ENCODE measurements at places on chromosomes 12 and 14.

- peak; percentile 77 for DNase-seq
These were observed 273.9 kb upstream of the RTL1 start for GRCh38 chr14:101177301-101177971.

- DNase-seq = peak; percentile 95
These were observed 203.8 kb downstream of the RBM19 start for GRCh38 chr12:113762155-113762881.

DNA sequence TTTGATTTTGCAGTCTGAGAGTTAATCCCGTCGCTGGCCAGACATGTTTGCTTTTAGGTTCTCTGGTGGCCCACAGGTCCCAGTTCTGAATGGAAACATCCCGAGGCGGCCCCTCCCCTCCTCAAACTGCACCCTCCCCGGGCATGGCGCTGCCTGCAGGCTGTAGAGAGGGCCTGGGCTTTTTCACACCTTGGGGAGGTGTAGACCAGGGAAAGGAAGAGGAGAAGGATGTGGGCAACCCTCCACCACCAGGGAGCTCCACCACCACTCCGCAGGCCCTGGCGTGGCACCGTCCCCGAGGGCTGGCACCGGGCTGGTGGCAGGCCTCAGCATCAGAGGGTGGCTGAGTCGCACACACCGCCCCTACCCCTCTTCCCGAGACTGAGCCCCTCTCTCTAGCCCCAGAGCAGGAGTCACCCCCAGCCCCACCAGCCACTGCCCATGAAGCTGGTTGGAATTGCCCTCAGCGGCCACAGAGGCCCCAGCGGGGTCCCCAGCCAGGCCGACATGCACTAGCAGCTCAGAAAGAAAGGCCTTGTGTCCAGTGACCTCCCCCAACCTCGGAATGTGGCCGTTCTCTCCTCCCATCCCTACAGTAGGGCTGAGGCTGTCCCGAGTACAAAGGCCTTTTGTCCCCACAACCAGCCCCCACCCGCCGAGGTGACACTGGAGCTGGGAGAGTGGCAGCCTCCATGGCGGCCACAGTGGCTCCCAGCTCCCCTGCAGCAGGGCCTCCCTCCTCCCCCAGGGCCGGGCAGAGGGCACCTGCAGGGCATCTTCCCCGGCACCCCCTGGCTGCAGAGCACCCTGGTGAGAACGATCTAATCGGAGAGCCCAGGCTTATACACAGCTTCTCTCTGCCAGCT lies 23.5 kb upstream of the INF2 start:
- peak; percentile 92 for DNase-seq

GRCh38 chr12:116916714-116917114 lies 6.0 kb downstream of the FBXW8 start:
- no peak for DNase-seq

GRCh38 chr14:70448633-70449340 lies 3.2 kb upstream of the ADAM21 start:
- no peak for DNase-seq

DNA sequence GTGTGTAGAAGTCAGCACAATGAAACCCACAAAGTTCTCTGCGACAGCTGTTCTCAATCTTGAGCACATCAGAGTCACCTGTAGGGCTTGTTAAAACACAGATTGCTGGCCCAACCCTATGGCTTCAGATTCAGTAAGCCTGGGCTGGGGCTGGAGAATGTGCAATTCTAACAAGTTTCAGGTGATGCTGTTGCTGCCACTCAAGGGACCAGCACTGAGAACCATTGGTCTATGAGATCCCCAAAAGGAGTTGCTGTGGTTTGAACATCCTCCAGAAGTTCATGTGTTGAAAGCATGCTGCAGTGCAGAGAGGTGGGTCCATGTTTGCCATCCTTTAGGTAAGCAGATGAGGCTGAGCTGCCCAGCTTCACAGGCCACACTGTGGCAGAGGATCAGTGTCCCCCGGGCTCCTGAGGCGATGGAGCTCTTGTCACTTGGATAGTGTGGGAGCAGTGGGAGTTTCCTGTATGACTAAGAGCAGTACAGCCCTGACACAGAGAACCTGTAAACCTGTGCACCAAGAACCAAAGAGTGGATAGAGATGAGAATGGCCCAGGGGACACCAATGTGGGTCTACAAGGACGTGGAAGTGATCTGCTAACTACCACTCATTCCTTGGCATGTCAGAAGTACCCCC lies 8.0 kb upstream of the RTRAF start:
- no peak for DNase-seq

DNA sequence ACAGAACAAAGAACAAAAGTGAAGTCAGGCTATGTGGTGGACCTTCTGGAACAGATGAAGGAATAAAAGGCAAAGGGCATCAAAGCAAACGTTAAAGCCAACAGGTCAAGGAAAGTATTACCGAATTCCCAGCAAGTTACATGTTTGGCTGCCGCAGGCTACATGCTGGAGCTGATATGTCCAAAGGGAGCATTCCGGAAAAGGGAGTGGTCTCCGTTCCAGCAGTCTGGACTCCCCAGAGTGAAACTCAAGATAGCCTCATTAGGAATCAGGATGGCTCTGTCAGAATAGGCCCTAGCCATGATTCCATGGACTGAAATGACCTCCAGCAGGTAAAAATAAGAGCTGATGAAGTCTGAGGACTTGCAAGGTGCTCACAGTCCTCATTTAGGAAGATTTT lies 379.8 kb upstream of the PRICKLE1 start:
- DNase-seq = no peak

DNA sequence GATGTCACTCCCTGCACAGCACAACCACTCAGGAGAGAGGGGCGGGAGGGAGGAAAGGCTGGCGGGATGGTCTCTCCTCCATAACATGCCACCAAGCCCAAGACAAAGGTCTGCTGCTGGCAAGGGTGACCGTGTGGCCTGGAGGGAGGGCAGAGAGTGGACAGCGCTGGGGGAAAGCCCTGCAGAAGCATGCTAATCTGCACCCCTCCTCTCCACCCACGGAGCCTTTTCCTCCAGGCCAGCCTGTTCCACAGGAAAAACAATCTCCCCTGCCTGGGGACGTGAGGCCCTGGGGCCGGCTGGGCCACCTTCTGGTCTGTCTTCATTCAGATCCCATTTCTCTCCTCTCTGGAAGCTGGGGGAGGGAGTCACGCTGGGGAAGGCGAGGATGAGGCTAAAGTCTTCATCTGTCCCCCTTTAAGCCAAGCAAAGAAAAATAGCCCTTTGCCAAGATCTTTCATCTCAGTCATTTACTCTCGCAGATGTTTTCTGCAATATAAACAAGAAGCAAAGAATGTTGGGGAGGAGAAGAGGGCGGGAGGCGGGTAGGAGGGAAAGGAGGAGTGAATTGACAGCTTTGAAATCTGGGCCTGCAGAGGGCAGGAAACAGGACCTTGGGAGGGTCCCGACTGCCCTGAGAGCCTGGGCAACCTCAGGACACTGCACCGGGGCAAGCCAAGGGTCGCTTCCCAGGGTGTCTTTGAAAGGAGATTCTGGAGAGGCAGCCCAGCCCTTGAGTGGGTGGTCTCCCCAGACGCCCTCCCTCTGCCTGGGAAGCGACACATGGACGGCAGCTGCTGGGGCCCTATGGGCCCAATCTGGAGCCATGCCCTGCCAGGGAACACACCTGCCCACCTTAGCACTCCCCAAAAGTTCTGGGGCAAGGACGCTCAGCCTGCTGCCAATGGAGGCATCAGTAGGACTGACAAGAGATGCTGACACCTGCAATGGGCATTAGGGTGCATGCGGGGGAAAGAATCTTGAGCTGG lies 133.6 kb downstream of the ZFP36L1 start:
- DNase-seq = peak; percentile 69

GRCh38 chr12:127911291-127911690 lies 355.7 kb upstream of the TMEM132C start:
- no peak for DNase-seq

- DNase-seq = no peak
These were observed 6.2 kb downstream of the CHST11 start for GRCh38 chr12:104462931-104463339.

- DNase-seq = no peak
These were observed 665.2 kb upstream of the FLRT2 start for GRCh38 chr14:84864548-84865271.

DNA sequence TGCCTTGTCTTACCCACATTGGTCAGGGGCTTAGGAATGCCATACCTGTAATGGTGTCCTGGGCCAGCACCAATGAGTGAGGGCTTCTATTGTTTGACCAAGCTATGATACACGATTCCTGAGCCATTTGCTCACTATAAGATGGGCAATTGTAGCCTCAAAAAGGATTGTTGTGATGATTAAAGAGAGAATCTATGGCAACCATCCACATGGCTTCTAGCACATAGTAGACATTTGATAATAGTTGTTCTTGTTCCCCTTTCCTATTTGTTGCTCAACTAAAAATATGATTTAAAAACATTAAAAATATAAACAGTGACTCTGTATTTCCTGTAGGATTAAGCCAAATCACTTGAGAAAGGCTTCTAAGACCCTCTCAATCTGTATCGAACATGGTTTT lies 366.1 kb downstream of the PCNX1 start:
- DNase-seq = no peak

GRCh38 chr14:59998564-59998963 lies 78.6 kb downstream of the LRRC9 start:
- no peak for DNase-seq

DNA sequence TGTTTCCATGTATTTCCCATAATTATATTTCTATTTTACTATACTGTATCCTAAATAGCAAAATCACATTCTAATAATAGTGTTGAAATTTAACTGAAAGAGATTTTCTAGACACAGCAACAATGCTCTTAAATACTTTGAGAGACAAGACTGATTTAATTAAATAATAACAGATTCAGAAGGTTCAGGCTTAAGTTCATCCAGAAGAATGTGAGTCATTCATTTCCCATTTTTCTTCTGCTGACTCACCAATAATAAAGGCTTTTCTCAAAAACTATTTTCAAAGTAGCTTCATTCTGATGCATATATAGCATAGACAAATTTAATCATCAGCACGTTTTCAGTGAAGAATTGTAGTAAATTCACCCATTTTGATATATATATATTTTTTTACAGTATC lies 481.4 kb downstream of the MDGA2 start:
- DNase-seq = no peak

DNA sequence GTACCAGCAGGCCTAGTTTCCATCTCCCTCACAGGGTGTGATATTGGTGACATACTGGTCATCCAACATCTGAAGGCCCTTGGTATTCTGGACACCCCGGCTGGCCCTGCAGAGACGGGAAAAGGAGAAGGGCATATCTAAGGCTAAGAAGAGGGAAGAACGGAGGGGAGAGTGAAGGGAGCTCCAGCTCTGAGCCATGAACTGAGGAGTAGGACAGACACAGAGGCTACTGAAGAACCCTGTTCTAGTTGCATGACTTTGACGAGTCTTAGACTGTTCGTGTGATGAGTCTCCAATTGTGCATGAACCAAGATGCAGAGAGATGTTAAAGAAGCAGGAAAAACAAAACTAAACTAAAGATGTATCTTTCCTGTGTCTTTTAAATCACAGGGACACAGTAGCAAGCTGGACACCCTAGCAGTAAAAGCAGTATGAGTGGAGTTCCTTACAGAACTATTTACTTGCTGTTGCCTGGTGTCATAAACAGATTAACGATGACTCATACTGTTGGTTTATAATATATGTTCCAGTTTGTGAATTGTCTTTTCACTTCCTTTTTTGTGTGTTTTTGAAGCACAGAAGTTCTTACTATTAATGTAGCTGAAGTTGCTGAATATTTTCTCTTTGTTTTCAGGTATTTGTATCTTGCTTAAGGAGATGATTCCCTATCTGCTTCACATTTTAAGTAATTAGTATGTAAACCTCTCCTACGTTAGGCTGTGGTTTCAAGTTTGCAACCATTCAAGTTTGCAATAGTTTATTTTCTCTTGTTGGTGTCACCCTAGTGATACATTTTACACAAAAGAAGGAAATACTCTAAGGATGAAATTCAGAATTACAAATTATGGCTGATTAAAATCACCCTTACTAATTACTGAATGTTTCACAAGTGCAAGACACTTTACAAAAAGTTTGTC lies 15.7 kb downstream of the FAR2 start:
- DNase-seq = no peak

- peak; percentile 76 for DNase-seq
These were observed 1.3 kb downstream of the PRPH start for GRCh38 chr12:49296034-49296835.

GRCh38 chr12:23502259-23502658 lies 447.2 kb downstream of the SOX5 start:
- no peak for DNase-seq

GRCh38 chr14:40887912-40888311 lies 718.8 kb upstream of the LRFN5 start:
- DNase-seq = no peak

GRCh38 chr12:2286461-2287131 lies 233.8 kb downstream of the CACNA1C start:
- no peak for DNase-seq

DNA sequence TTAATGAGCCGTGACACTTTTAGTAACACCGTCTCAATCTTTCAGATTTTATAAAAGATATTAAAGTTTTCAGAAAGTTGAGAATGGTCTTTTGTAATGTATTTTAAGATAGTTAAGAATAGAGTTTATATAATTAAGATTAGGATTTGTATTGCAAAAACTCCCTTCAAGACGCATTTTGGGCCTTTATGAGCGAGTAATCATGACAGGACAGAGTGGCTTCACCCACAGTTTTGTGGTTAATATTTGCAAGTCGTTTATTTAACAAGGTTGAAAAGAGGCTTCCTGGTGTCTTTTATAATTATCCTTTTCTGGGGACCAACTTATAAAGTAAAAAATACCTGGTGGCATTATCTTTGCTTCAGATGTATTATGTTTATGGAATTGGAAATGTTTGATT lies 44.0 kb downstream of the TRAF3 start:
- DNase-seq = no peak

DNA sequence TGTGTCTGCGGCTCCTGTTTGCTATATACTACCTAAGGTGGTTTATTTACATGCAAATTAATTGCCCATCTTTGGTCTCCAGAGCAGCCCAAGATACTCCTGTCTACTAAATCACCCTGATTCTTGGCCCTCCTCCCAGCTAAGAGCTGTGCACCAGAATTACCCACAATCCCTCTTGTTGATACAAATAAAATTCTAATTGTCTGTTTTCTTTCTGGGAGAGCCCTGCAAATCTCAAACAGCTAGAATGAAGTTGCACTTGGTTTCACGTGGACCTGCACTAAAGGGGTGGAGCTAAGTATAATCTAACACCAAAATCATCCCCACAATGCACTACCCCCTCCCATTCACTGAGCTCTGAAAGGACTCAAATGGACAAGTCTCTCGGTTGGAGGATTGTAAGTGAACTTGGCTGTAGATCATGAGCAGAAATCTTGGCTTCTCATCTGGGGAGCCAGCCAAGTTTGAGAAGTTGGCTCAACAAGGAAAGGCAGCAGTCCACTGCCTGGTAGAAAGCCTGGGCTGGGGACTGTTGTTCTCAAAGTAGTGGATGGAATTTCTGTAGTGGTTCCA lies 6.6 kb downstream of the MAX start:
- peak; percentile 60 for DNase-seq
